ENCODE measurements at places on chromosomes 3 and 15. TPM values are rescaled to one million over a fixed set of nuclear protein-coding genes. Genes with fewer than 3 reads are reported as not detected.

The GRM7 gene
- not detected for total RNA-seq

The AADAC gene
- not detected for total RNA-seq

The CDHR4 gene
- total RNA-seq = not detected

The NAALADL2 gene
- 16.1 TPM for total RNA-seq

The REC114 gene
- total RNA-seq = not detected

The C3orf49 gene
- not detected for total RNA-seq

The SEMA5B gene
- total RNA-seq = 1.3 TPM

The TNNC1 gene
- 0.60 TPM for total RNA-seq

The DPPA2 gene
- not detected for total RNA-seq

The CLRN1 gene
- total RNA-seq = not detected

The PTH1R gene
- 12.9 TPM for total RNA-seq

- DNase-seq = no peak
Observed at GRCh38 chr3:4821338-4821737, 157.9 kb upstream of the BHLHE40 start.

GRCh38 chr3:188506446-188506845 lies 352.5 kb downstream of the LPP start:
- no peak for DNase-seq

GRCh38 chr15:45186771-45187577 lies 792 bp downstream of the SHF start:
- no peak for DNase-seq

- DNase-seq = no peak
Observed at GRCh38 chr15:53513431-53513830, 246.0 kb downstream of the WDR72 start.

DNA sequence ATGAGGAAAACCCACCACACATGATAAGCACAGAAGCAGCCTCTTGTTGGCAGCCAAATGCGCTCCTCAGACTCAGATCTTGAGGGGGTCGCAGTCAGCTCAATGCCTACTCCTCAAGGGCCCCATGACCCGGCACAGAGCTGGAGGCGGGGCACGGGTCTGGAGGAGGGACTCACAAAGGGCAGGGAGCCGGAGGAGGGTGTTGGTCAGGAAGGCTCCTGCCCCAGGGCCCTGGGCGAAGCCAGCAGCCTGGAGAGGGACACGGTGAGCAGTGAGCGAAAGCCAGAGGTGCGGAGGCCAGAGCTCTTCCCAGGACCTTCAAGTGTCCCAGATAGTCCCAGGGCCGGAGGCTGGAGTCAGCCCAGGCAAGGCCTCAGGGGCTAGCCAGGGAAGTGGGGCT lies 9.8 kb downstream of the CACNA2D2 start:
- no peak for DNase-seq

DNA sequence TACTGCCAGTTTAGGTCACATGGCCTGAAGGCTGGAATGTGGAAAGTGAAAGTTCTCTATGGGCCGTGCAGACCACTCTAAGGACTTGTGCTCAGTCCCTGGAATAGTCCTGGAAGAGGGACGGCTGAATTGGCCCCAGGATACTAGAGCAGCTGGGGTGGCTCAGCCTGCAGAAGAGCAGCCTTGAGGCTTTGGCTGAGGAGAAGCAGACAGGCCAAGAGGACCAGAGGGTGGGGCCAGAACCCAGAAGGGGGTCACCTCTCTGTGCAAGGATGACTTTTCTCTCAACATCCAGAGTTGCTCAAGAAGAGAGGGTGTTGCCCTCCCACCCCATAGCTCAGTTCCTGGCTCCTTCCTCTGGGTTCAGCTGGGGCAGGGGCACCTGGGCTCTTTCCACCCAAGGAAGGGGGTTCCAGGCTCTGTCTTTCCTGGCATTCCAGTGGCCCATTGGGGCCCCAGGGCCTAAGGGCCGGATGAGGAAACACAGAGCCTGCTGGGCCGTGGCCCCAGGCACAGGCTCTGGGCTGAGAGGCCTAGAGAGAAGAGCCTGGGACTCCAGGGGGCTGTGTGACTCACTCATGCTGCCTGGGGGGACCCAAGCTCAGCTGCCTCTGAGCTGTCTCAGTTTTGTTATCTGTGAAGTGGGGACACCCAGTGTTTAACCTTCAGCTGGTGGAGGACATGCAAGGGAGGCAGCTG lies 8.5 kb upstream of the FBLN2 start:
- DNase-seq = no peak

GRCh38 chr3:196073255-196073753 lies 8.6 kb downstream of the TFRC start:
- DNase-seq = no peak

DNA sequence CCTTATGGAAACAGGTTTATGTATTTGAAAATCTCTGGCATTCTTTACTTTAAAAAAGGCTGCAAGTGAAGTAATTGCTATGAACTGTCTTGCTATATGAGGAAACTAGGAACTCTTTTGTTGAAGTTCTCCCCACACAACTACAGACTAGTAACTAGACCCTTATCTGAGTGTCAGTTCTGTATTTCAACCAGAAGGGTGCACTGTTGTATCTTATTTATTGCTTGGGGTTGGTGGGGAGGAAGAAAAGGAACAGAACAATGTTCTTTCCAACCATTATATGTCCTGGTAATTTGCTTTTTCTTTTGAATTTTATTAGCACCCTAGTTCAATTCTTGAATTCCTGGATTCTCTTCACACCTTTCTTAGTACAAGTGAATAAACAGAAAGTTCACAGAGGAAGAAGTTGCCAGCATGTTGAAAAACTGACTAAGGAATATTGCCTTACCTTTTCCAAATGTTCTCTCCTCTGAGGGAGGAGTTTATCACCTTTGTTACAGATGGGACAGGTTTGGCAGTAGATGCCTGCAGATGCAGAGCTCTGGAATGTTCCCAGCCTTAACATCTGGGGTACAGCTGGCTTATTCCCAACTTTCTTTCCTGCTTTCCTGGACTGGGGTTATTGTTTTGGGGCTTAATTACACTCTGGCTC lies 162.4 kb upstream of the CFAP20DC start:
- no peak for DNase-seq

DNA sequence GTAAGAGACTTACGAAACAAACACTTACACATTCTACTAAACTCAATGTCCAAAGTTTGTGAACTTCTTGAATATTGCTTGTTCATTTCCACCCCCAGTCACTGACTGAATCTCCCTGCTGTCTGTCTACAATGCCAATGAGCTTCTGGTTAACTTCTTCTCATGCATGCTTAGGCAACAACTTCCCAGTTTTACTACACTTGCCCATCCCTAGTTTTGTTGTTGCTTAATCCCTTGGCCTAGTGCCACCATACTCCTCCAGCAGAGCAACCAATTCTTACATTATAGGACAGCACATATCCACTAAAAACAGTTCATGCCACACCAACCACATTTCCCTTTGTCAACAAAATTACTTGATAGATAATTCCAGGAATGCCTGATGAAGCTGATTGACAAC lies 40.9 kb upstream of the CCR2 start:
- no peak for DNase-seq

- no peak for DNase-seq
Observed at GRCh38 chr3:25910997-25911396, 121.1 kb downstream of the OXSM start.

DNA sequence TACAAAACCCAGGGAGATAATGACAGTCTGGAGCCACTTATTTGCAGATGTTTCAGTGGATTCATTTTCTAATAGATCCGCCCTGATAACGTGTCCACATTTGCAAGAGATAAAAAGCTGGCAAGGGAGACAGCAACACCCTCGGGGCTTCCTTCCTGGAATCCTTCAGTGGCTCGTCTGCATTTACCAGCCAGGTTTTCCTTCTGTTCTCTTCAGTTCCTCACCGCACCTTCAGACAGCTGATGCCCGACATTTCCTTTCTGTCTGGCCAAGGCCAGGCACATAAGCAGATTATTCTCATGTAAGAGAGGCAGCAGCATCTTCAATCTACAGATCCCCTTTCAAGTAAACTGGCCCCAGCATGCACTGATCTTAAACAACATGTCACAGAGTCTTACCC lies 56.2 kb upstream of the SPATA12 start:
- no peak for DNase-seq

GRCh38 chr3:14285548-14285925 lies 106.9 kb downstream of the LSM3 start:
- DNase-seq = no peak

- no peak for DNase-seq
Observed at GRCh38 chr3:187841560-187841959, 96.3 kb upstream of the BCL6 start.

GRCh38 chr3:172856795-172857742 lies 106.5 kb downstream of the ECT2 start:
- DNase-seq = no peak

DNA sequence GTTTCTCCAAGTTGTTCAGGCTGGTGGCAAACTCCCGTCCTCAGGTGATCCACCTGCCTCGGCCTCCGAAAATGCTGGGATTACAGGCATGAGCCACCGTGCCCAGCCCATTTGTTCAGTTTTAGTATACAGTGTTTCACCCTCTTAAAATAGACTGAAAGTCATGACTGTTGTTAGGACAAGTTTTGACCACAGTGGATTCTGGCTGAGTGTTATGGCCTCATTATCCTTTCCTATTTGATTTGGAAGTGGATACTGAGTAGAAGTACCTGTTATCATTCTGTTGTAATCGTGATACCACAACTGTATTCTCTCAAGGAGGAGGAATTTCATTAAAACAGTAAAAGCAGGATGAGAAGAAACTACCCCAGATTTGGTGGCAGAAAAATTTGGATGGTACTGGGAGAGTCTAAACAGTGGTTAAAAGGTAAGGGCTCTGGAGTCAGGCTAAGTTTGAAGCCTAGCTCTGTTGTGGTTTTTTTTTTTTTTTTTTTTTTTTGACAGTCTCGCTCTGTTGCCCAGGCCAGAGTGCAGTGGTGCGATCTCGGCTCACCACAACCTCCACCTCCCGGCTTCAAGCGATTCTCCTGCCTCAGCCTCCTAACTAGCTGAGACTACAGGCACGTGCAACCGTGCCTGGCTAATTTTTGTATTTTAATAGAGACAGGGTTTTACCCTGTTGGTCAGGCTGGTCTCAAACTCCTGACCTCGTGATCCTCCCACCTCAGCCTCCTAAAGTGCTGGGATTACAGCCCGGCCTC lies 2.6 kb downstream of the MAP2K1 start:
- no peak for DNase-seq

DNA sequence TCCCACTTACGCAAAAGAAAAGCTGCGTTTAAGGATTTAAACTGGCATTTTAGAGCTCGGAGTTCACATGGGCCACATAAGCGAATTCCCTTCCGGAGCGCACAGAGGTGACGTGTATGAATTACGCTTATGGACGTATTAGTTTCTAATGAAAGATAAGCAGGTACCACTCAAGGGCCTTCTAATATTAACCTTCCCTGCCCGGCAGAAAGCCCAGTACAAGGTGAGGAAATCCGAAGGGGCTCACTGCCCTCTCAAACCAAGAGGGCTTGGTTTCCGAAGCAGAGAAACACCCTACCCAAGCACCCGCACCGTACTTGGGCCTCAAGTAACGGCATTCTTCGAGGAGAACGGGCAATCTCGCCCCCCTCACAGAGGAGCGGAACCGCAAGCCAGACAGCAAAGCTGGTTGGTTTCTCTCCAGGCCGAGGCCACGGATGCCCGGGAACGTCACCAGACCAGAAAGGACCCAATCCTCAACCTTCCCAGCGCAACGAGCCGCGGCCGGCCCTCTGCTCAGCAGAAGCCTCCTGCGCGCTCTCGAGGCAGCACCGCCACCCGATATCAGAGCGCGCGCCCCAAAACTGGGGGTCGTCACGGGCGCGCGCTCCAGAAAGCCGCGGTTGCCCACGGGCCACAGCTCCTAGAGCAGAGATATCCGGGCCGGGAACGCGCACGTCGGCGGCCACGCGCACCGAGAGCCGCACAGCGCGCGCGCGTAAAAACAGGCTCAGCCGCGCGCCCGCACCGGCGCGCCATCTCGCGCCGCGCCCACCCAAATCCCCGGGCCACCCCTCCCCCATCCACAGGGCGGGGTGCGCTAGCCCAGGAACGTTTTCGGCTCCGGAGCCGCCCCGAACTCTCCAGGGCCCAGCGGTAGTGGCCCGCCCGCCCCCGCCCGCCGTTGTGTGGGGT lies 676 bp downstream of the QRICH1 start:
- no peak for DNase-seq

GRCh38 chr3:171980578-171981270 lies 58.7 kb upstream of the FNDC3B start:
- no peak for DNase-seq
